ENCODE measurements at places on chromosomes 4 and X.

- DNase-seq = no peak
These were observed 4.9 kb upstream of the ZNF630 start for GRCh38 chrX:48076343-48076742.

- DNase-seq = no peak
These were observed 30.4 kb upstream of the TMSB15A start for GRCh38 chrX:102546828-102547493.

- DNase-seq = no peak
These were observed 695 bp upstream of the PIGA start for GRCh38 chrX:15336023-15336413.

DNA sequence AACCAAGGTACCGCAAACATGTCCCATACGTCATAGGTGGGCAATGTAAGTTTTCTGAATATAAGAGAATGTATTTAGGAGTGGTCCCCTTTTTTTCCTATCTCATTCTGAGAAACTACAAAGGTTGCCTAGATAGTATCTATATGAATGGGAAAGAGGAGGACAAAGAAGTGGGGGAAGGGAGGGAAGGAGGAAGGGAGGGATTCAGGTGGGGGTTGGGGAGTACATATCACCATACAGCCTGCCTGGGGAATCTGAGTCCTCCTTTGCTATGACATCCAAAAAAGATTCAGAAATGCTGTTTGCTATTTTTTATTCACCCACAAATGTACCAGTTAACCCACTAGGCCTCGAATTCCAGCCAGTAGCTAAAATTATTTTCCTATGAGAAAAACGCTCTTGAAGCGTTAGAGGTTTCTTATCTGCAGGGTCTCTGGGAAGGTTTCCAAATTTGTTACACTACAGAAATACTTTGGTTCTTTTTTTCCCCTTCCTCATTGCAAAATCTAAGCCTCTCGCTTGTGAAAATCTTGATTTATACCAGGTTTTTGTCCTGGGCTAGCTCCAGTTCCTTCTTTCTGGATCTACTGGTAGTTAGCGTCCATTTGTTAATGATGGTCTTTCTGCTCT is 212.9 kb downstream of the NSUN7 start:
- DNase-seq = no peak

DNA sequence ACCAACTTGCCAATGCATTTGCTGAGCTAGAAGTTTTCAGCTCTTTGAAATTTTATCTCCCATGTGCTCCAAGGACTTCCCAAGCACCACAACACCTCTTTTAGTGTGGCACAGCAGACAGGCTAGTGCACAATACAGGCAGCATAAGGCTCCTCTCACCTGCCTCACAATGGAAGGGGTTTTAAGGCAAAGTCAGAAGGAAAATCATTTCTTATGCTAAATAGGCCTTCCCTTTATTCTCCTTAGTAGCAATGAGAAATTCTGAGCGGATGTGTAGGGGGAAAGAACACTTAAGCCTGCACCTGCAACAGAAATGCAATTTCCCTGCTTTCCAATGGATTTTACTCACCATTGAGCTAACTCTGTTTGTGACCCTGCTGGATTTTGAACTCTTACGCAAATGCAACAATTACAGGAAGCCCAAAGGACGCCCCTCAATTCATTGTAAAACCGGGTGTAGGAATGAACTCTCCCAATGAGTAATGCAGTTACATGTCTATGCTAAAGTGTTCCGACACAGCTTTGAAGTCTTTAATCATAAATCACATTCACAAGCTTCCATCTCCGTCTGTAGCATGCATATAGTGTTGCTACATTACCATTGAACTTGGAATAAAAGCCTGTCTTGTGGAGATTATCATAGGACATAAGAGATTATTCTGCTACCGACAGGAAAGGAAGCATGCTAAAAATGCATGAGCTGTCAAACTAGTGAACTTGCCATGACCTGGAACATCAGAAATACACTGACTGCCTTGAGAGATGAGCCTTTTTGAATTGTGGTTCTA is 1084.9 kb downstream of the RPA4 start:
- no peak for DNase-seq

DNA sequence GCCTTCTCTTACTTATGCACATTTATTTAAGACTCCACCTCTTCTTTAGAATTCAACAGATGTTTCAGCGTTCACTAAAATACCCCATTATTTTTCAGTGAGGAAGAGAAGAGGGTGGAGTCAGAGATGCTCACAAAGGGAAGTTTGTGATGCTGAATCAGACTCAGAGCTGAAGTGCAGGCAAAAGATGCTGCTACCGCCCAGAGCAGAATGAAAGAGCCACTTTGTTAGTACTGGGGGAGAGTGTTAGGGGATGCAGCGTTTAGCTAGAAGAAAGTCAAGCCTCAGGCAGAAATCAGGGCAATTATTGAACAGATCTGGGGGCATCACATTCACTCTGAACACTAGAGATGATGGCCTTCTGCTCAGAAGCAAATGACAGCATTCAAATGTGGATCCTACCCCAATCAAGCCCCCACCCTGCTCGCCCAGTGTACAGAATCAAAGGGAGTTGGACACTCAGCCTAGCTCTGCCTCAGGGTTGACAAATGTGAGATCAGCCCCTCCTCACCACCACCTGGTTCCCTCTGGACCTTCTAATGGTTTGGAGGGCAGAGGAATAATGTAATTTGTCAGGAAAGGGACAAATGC is 138.3 kb downstream of the UNC5C start:
- DNase-seq = no peak

DNA sequence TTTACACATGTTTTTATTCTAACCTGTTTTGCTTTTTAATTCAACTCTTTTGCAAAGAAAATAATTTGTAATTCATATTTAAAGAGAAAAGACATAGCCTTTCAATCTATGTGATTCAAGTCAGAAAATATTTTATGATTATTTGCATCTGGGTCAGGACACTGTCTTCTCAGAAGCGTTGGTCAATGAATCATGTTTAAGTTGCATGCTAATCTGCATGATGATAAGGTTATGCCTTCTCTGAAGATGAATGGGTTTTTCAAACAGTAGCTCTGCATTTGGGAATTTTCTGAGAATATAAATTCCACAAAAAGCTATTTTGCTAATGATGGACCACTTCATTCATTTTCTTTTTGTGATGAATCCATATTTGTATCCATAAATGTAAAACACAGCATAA is 282.5 kb downstream of the TMA16 start:
- no peak for DNase-seq

DNA sequence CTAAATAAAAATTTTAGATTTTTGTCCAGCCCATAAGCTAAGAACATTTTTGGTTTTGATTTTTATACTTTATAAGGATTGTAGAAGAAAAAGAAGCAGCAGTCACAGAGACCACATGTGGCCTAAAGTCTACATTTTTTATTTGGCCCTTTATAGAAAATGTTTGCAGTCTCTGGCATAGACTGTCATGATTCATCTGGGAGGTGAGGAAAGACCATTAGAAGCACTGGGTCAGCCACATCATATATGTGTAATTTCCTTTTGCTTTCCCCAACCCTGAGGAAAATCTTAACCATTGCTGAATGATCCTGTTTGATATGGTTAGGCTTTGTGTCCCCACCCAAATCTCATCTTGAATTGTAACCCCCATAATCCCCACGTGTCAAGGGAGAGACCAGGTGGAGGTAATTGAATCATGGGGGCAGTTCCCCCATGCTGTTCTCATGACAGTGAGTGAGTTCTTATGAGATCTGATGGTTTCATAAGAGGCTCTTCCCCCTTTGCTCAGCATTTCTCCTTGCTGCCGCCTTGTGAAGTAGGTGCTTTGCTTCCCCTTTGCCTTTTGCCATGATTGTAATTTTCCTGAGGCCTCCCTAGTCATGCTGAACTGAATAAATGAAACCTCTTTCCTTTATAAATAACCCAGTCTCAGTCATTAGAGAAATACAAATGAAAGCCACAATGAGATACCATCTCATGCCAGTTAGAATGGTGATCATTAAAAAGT is 12.1 kb upstream of the COPS4 start:
- DNase-seq = no peak

DNA sequence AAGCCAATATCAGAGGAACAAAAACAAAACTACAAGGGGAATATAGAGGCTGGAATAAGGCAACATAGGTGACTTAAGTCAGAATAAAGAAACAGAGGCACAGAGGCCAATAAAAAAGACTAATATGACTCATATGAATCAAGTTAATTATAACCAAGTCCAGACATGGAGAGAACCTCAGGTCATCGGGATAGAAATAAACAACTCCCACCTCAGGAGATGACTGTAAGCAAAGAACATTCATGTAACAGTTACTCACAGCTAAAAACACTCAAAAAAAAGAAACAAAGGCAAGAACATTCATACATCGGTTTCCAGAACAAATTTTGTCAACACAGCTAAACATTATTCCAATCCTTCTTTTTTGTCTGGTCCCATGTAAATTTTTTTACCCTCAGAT is 60.3 kb upstream of the RXFP1 start:
- no peak for DNase-seq

GRCh38 chr4:186272699-186273391 is 6.9 kb downstream of the F11 start:
- DNase-seq = no peak

DNA sequence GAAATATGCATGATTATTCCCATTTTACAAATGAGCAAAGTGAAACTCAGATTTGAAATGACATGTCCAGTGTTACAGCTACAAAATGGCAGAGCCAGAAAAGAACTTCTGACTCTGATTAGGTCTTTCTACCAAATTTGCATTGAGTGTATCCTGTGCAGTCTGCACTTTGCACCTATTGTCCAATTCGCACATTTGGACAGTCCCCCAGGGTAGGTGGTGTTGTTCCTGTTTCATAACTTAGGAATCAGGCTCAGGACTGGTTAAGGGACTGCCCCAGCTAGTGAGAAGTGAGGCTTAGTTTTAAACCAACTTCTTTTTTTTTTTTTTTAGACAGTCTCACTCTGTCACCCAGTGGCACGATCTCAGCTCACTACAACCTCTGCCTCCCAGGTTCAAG is 137.9 kb upstream of the NALF2 start:
- no peak for DNase-seq

DNA sequence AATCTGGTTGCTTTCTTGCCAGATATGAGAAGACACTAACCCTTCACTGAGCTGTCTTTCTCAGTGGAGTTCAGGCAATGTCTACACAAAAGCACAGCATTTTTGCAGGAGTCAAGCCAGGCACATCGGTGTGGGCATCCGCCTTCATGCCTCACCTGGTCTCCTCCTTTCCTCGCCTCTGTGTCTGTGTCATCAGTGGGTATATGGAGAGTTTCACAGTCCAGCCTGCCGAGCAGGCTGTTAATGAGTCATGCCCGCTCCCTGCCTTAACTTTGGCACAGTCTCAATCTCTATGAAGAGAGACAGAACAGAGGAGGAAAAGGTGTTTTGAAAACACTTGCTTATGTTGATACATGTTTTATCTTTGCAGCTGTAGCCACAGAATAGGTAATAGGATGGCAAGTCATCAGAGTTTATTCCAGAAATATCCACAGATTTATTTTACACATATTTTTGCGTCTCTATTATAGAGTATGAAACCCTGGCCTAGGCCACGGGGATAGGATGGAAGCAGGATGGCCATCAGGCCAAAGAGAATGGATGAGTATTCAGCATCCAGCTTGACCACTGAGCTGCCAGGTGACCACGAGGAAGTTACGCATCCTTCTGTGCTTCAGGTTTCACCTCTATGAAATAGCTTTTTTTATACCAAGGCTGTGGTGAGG is 32.8 kb upstream of the MAML3 start:
- no peak for DNase-seq

DNA sequence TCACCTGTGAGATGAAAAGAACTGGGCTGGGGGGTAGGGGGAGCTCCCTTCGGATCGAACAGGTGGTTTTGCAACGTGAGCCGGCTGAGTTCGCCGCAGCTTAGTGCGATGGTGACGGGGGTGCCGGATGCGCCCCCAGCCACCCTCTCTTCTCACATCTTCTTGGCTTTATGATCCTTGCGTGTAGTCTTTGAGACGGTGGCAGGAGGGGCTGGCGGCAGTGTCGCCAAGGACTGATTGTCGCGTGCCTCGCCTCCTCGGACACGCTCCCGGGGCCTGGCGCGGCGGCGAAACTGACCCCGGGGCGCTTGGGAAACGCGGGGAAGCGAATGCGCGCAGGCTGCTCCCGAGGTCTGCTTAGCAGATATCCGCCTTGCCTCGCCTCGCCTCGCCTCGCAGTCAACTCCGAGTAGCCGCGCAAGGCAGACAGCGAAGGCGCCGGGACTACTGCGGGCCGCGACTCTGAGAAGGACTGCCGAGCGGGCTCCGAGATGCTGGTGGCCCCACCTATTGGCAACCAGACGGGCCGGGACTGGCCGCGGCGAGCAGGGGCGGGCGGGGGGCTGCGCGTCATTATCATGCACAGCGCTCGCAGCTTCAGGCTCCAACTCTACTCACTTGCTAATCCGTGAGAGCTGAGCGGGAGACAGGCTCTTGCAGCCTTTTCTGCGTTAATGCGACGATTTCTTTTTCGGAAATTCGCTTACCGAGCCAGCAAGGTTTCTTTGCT is 1.5 kb downstream of the GRID2 start:
- DNase-seq = no peak

GRCh38 chr4:773214-773613 is 52.7 kb downstream of the CPLX1 start:
- no peak for DNase-seq

DNA sequence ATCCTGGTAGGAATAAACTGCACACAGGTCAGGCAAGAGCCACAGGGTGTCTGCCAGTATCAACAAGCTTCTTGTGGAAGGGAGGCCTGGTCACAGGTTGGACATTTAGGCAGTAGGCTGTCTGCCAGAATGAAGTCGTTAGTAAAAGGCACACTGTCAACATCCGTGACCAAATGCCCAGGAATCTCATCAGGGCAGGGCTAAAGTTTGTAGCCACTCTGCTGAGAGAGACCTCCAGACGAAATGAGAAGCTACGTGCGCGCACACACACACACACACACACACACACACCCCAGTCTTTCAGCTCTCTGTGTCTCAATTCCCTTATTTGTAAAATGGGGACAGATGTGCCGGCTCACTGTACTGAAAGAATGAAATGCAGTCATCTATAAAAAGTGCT is 408.7 kb upstream of the ZFP42 start:
- no peak for DNase-seq

DNA sequence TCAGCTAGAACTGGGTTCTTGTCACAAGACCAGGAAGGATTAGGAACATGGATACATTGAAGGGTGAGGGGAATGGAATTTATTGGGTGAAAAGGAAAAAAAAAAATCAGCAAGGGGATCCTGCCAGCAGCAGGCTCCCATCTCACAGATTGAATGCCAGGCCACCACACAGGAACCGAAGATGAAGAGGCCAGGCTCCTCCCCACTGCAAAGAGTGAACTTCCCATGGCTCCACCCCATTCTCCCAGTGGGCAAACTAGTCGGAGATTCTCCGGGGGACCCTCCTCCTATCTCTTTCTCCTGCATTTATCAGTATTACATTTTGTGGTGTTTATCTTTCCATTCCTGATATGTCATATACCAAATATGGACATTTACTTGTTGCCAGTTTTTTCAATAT is 46.0 kb upstream of the MAGED1 start:
- no peak for DNase-seq

- no peak for DNase-seq
These were observed 56.4 kb upstream of the SPANXN1 start for GRCh38 chrX:145190801-145191389.

GRCh38 chr4:3854661-3855060 is 88.5 kb downstream of the ADRA2C start:
- no peak for DNase-seq
